ENCODE measurements at places on chromosomes 12 and 14. TPM values are rescaled to one million over a fixed set of nuclear protein-coding genes. Genes with fewer than 3 reads are reported as not detected.

PRB2 gene
- not detected for total RNA-seq

TMEM120B gene
- 9.7 TPM for total RNA-seq

MYF5 gene
- not detected for total RNA-seq

TAS2R8 gene
- total RNA-seq = not detected

PAPLN gene
- total RNA-seq = 4.9 TPM

PMCH gene
- not detected for total RNA-seq

CEBPE gene
- total RNA-seq = not detected

CALCOCO1 gene
- 258 TPM for total RNA-seq

MYO1H gene
- not detected for total RNA-seq

WNT5B gene
- total RNA-seq = 0.53 TPM
